GM12892 (cell line): ENCODE measurements at places on chromosomes 7 and 10.

DNA sequence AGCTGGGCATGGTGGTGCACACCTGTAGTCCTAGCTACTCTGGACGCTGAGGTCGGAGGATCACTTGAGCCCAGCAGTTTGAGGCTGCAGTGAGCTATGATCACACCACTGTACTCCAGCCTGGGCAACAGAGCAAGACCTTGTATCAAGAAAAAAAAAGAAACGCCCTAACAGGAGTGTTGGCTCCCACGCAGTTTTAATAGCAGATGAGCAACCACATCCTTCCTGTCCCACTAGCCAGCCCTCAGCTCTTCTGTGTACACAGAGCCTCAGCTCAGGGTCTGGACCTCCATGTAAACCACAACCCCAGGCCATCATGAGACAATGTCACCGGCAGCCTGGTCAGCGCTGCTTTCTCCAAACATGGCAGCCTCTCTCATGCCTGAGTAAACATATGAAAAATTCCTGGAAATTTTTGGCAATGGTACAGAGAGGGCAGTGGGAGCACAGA lies 108.2 kb downstream of the PIP4K2A start:
- no peak for DNase-seq

DNA sequence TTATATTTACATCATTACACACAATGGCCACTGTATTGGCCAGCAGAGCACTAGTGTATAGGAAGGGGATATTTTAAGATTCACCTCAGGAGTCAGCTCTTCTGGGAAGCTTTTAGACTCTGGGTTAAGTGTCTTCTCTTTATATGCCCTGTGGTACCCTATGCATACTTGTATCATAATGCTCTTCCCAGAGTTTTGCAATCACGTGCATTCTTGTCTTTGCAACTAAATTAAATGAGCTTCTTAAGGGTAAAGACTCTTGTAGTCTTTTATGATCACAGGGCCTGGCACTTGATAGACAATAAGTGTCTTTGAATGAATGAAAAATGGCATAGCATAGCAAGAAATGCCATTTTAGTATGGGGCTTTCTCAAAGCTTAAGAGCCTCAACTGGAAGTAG lies 35.4 kb upstream of the ARMS2 start:
- DNase-seq = no peak

- DNase-seq = no peak
Observed at GRCh38 chr7:45606050-45606449, 31.9 kb downstream of the ADCY1 start.

DNA sequence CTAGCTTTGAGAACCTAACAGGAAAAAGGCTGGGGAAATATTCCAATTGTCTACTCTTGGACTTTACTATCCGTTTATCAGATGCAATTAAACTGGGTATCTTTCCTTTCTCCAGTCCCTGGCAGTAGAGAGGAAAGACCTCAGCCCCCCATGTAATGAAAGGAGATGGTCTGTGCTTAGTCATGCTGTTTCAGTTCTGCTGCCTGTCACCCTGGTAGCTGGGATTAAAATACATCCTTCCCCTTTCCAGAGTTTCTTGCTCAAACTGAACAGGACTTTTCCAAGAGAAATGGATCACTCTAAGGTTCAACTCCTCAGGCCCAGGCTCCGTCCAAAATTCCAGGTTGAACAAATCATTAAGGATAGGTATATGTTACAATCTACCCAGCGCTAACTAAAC lies 202.9 kb downstream of the PTEN start:
- no peak for DNase-seq

- DNase-seq = no peak
Observed at GRCh38 chr7:55109404-55110167, 90.8 kb downstream of the EGFR start.

- DNase-seq = no peak
Observed at GRCh38 chr7:144439717-144440205, 36.3 kb upstream of the NOBOX start.

- no peak for DNase-seq
Observed at GRCh38 chr10:55374917-55375316, 573.9 kb upstream of the PCDH15 start.

- no peak for DNase-seq
Observed at GRCh38 chr10:72083790-72084459, 4.4 kb downstream of the SPOCK2 start.

DNA sequence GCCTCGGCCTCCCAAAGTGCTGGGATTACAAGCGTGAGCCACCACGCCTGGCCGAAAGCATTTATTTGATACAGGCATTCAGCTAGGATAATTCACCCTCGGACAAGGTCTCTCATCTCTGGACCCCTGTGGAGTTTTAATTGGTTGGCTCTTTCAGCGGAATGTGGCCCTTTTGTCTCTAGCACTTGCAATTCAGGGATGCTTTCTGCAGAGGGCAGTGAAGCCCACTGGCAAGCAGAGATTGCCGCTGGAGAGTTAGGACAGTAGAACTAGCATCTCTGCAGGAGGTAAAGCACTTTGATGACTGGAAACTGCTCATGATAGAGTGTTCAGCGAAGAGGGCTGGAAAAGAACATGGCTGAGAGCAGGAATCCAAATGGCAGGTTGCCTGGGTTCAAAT lies 62.0 kb downstream of the SUFU start:
- DNase-seq = no peak
